CD4-positive, alpha-beta T cell treated with Interferon alpha-2 for 1 hour (primary cell): ENCODE measurements at places on chromosomes 11 and 22.

GRCh38 chr22:19806213-19807160 lies 45.9 kb downstream of the TBX1 start:
- no peak for DNase-seq

GRCh38 chr11:70067036-70067435 lies 11.1 kb upstream of the ANO1 start:
- no peak for DNase-seq

- no peak for DNase-seq
These were observed 39.4 kb downstream of the MICAL2 start for GRCh38 chr11:12149672-12150225.

- DNase-seq, result no peak
These were observed 47.6 kb upstream of the GCAT start for GRCh38 chr22:37760152-37760551.

DNA sequence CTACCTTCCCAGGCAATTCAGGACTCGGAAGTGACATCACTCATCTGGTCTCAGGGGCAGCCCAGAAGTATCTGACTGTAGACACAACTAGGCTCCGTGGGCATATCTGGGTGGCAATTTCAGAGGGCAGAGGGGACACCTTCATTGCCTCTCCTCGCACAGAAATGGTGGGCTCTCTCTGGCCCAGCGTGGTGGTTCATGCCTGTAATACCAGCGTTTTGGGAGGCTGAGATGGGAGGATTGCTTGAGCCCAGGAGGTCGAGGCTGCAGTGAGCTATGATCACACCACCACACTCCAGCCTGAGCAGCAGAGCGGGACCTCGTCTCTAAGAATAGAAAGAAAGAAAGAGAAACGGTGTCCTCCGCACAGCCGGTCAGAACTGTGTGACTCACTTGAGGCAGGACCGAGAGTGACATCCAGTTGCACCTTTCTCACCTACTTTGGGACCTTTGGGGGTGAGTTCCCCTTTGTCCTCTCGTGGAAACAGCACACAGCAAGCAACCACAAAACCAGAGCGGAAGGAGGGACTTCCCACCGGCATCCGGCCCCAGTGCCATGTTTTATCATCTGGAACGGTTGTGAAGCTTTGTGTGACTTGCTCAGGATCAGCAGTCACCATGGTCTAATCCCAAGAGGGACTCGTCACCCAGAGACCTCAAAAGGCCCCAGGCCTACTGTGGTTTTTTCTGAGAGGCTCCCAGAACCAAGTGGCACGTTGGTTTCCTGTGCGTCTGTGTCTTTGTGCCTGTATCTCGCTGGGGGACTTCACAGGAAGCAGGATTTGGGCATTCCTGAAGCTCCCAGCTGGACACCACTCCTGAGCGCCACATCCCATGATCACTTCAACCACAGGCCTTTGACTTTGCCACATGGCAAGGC lies 38.4 kb upstream of the EMID1 start:
- peak; percentile 72 for DNase-seq

GRCh38 chr11:121344824-121345223 lies 52.3 kb downstream of the SC5D start:
- no peak for DNase-seq

- DNase-seq, result no peak
These were observed 100.8 kb downstream of the KIAA1671 start for GRCh38 chr22:25053153-25053805.

GRCh38 chr11:121895919-121896318 lies 220.1 kb downstream of the BLID start:
- no peak for DNase-seq

- DNase-seq, result no peak
These were observed 4.0 kb upstream of the C22orf31 start for GRCh38 chr22:29065468-29066190.

DNA sequence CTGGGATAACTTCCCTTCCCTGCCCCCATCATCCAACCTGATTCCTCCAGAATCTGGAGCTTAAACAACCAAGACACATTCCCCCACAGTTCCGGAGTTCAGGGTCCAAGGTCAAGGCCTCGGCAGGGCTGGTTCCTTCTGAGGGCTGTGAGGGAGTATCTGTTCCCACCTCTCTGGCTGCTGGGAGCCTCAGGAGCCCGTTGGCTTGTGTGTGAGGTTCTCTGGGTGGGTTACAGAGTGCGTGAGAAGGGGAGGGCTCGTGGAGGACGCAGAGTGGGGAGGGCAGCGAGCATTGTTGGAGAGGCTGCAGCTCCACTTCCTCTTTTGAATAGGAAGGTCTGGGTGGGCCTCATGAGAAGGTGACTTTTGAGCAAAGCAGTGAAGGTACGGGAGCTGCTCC lies 8.5 kb downstream of the SERHL2 start:
- DNase-seq, result no peak

GRCh38 chr11:69080257-69080995 lies 31.7 kb downstream of the TPCN2 start:
- peak; percentile 60 for DNase-seq

DNA sequence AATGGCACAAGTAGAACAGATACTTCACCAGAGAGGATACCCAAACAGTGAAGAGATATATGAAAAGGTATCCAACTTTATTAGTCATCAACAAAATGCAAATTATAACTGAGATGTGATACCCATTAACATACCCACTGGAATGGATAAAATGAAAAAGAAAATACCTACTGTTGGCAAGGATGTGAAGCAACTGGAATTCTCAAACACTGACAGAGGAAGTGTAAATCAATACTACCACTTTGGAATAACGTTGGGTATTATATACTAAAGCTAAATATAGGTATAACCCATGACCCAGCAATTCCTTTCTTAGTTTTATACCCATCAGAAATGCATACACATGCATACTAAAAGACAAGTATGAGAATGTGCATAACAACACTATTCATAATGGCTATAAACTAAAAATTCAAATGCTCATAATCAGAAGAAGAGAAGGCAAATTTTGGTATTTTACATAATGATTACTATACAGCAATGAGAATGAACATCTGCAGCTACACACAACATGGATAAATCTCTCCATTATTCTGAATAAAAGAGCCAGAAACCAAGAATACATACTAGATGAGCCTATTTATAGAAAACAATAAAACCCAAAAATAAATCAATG lies 80.6 kb downstream of the RPL27A start:
- no peak for DNase-seq

- DNase-seq, result no peak
These were observed 874 bp downstream of the APOL1 start for GRCh38 chr22:36253523-36254490.

DNA sequence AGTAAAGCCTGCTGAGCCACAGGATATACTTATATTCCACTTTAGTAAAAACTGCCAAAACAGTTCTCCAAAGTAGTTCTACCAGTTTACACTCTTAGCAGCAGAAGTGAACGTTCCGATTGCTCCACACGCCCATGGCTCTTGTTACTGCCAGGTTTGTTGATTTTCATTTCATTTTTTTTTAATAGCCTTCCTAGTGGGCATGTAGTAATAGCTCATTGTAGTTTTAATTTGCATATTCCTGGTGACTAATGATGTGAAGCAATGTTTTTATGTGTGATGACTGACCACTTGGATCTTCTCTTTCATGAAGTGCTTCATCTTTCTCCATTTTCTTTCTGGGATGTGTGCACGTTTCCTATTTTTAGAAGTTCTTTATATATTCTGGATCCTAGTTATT lies 4.8 kb upstream of the C11orf97 start:
- DNase-seq, result no peak

- no peak for DNase-seq
These were observed 377.2 kb upstream of the DDI1 start for GRCh38 chr11:103659206-103659618.

DNA sequence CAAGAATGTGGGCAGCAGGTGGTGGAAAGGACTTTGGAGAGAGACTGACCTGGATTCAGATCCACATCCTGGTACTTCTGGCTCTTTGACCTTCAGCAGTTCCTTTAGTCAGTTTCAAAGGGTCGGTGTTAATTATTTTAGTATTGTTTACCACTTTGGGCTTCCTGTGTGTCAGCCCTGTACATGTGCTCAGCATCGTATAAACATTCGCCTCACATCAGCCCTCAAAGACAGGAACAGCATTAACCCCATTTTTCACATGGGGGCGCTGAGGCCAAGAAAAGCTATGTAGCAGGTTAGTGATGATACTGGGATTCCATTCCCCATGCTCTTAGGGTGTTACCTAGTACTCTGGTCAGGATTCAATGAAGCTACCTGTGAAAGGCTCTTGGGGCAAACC lies 72.1 kb upstream of the YWHAH start:
- DNase-seq, result peak; percentile 33

DNA sequence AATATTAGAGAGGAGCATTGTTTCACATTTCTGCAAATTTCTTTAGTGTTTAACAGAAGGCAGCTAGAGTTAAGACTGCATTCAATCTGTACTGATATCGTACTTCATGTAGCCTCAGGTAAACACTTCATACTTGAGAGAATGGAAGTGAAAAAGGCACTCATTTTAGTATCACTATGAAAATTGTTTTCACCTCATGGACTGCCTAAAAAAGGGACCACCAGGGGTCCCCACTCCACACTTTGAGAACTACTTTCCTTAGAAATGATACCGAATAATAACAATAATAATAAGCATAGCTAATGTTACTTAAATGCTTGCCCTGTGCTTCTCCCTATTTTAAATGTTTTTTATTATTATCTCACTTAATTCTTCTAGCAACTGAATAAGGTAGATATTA lies 95.1 kb downstream of the BLID start:
- no peak for DNase-seq

DNA sequence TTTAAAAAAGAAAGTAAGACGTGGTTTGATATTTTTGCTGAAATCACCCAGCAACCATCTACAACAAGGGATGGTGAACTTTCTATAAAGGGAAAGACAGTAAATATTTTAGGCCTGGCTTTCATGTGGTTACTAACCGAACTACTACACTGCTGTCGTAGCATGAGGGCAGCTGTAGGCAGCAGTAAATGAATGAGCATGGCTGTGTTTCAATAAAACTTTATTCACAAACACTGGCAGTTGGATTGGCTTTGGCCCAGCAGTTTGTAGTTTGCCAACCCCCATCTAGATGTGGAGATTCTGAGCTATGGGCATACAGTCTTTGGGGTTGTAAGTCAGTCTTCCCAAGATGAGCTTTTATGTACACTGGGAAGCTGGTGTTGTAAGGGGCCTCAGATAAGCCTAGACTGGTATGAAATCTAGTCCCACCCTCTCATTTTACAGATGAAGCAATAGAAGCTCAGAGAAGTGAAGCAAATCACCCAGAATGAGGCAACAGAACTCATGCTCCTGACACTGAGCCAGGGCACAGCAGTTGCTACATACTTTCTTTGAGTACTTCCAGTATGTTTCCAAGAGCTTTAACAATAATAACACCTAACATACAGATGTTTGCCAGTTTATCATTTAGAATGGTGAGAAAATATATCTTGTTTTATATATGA lies 204.4 kb downstream of the ADAMTS15 start:
- DNase-seq, result no peak

DNA sequence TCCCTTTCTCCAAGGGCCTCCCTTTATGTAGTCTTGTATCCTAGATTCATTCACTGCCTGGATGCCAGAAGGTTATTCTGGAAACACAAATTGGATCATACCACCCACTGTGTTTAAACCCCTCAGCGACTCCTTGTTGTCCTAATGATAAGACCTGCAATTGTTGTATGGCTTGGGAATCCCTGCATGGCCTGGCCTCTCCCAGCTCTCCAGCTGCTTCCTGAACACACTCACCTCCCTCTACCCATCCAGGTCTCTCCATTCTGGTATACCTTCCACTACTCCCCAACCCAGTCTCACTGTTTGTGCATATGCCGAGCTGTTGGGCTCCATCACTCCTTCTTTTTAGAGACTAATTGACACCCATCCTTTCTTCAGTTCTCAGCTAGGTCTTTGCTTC lies 124.3 kb upstream of the ALX4 start:
- no peak for DNase-seq

GRCh38 chr11:59426361-59427067 lies at the start of gene OR5A2:
Gene OR5A2, minus strand, starts transcription at chr11:59426413. Its CDS starts 3,460 bp downstream, at chr11:59422953.
- no peak for DNase-seq

- DNase-seq, result no peak
These were observed 65.1 kb downstream of the SLC22A12 start for GRCh38 chr11:64655941-64656601.

- no peak for DNase-seq
These were observed 1015.8 kb downstream of the BRD1 start for GRCh38 chr22:48811885-48812284.

GRCh38 chr11:86728562-86728961 lies 56.1 kb upstream of the ME3 start:
- DNase-seq, result no peak

DNA sequence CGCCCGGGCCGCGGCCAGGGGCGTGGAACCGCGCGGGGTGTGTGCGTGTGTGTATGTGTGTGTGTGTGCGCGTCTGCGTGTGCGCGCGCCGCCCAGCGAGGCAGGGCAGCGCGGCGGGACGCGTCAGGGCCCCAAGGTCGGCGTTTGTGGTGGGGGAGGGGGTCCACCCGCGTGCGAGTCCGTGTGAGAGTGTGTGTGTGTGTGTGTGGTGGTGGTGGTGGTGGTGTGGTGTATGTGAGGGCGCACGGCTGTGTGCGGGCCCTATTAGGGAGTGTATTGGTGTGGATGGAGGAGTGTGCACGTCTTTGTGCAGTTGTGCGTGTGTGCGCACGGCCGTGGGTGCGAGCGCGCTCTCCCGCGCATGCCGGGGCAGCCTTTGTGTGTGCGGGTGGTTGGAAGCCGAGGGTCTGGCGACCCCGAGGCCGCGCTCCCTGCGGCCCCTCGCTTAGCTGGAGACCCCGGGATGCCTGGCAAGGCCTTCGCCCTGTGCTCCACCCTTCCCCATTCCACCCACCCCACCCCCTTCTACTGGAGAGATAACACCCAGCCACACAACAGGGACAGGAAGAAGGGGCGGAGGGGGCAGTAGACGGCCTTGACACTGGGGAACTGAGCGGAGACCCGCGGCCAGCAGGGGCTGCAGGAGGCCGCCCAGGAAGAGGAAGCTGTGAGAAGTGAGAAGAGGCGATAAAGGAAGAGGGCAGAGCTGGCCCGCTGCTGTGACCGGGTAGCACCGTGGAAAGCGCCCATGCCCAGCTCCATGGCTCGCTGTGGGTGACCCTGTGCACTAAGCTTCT lies 528 bp upstream of the ARRB1 start:
- DNase-seq, result peak; percentile 78

GRCh38 chr11:102489186-102490145 lies 36.9 kb upstream of the TMEM123 start:
- DNase-seq, result no peak

DNA sequence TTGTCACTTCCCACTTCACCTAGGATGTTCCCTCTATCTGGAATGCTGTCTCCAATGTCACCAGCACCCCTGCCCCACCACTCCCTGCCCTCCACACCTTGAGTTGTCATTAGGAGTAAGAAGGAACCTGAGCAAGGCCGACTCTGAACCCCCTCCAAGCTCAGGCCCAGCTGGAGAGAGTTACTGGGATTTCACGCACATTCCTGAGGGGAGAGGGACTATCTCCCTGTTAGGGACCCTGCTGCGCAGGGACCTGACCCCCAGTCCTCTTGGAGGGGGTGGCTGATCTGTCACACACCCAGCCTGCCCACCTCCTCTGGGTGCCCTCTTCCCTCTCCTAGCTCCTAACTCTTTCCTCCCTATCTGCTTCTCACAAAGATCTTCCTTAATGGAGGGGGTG lies 81.7 kb downstream of the NECTIN1 start:
- no peak for DNase-seq

GRCh38 chr11:21928847-21929246 lies 264.0 kb upstream of the ANO5 start:
- DNase-seq, result no peak
